ENCODE measurements at places on chromosomes 13 and 19.

GRCh38 chr13:75486146-75487062, 4.4 kb upstream of the TBC1D4 start:
- DNase-seq = no peak

DNA sequence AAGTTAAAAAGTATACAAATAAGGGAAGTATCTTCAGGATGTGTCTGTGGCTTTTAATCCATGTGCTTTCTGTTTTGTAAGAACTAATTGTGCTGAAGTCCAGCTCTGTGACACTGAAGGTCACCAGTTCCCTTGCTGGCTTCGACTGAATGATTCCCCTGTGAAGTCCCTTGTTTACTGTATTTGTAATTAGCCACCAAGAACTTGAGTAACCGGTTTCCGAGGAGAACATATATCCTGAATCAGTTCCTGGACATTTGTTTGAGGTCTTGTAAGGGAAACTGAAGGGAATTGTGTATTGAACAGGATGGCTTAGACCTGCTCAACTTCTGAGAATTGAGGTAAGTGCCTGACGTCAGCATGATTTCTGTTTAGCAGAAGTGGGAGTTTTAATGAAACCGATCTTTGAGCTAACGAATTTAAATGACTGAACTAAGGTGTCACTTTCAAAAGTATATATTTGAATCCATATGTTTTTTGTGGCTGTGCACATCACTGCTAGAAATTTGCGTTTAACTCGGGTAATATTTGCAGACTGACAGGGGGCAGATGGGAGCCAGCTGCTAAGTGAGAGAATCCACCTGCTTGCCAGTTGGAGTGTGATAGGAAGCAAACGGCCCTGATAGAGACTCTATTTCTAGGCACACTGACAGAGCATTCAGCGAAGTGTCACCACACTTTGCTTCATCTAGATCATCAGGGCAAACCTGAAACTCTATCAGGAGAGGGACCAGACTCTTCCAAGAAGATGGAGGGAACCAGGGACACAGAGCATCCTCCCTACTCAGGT, 530.0 kb downstream of the RFC3 start:
- DNase-seq = no peak

GRCh38 chr13:49208619-49209018, 11.5 kb upstream of the MLNR start:
- no peak for DNase-seq

DNA sequence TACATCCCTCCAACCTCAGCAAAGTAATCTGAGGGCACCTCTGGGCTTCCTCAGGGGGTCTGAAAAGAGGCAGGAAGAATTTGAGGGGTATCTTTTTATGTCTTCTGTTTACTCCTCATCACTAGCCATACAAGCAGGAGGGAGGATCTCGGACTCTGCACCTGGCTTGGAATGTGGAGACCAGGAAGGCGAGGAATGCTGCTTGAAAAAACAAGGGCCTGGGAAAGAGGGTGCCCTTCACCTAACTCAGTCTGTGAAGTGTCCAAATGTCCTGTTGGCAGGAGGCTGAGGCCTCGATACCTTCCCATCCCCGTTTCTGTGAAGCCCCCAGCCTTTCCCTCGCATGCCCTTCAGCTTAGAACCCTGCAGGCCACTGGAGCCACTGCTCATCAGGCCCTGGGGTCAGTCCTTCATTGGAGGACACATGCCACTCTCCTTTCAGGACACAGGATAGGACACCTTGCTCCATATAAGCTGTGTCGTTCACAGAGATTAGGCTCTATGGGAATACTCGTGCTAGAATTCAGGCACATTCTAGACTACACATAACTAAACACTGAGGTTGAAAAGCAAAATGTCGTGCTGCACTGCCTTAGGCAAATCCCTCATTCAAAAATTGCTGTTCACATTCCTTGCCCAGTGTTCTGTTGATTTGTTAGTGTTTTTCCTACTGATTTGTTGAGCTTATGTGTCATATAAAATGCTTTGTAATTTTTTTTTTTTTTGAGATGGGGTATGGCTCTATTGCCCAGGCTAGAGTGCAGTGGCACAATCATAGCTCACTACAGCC, 49.7 kb downstream of the ESD start:
- no peak for DNase-seq

GRCh38 chr13:108779308-108779707, 149.9 kb downstream of the MYO16 start:
- DNase-seq = no peak

GRCh38 chr19:3132971-3133792, 2.7 kb upstream of the GNA15 start:
- peak; percentile 66 for DNase-seq

- no peak for DNase-seq
Measured at GRCh38 chr13:110115591-110115990, 191.4 kb downstream of the COL4A1 start.

All from Right ventricle myocardium superior (tissue), 1 donor.